Stimulated activated CD8-positive, alpha-beta memory T cell treated with anti-CD3 and anti-CD28 coated beads, Interleukin-4, amount 100 ng/mL, for 1 hour (primary cell): ENCODE measurements at places on chromosomes 16 and 17.
A peak's percentile ranks its signal among the peaks of the same experiment; 100 is the strongest.

GRCh38 chr16:87501117-87501516 lies 8.3 kb upstream of the ZCCHC14 start:
- DNase-seq, result no peak

- no peak for DNase-seq
Observed at GRCh38 chr17:63983320-63983719, 10.6 kb upstream of the SCN4A start.

GRCh38 chr17:66432996-66433551 lies 130.7 kb downstream of the PRKCA start:
- DNase-seq, result no peak

DNA sequence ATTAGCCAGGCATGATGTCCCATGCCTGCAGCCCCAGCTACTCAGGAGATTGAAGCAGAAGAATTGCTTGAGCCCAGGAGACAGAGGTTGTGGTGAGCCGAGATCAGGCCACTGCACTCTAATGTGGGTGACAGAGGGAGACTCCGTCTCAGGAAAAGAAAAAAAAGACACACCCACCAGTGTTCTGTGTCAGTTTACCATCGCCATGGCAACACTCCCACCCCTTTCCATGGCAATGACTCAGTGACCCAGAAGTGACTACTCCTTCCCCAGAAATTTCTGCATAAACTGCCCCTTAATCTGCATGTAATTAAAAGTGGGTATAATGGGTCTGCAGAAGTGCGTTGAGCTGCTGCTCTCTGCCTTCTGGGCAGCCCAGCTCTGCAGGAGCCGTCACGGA lies 4.0 kb upstream of the ZC3H18 start:
- DNase-seq, result no peak

- no peak for DNase-seq
Observed at GRCh38 chr17:19344311-19345066, 18.0 kb downstream of the B9D1 start.

DNA sequence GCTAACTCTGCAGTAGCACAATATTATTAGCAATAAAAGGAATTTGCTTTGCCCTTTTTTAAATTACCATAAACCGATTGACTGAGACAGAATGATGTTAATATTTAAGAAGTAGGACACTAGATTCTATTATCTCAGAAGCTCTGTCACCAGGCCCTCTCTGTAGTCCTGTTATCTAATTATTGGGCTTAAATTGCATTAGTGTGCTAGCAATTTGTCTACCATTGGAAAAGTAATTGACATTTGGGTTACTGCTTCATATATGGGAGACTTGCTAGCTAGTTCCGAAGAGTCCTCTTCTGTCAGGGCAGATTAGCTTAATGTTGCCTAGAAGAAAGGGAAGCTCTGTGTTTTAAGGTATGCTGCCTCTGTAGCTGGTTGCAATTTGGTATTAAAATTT lies 1107.3 kb upstream of the EEF2KMT start:
- DNase-seq, result no peak

- DNase-seq, result no peak
Observed at GRCh38 chr17:73936908-73937627, 266.4 kb upstream of the RPL38 start.

DNA sequence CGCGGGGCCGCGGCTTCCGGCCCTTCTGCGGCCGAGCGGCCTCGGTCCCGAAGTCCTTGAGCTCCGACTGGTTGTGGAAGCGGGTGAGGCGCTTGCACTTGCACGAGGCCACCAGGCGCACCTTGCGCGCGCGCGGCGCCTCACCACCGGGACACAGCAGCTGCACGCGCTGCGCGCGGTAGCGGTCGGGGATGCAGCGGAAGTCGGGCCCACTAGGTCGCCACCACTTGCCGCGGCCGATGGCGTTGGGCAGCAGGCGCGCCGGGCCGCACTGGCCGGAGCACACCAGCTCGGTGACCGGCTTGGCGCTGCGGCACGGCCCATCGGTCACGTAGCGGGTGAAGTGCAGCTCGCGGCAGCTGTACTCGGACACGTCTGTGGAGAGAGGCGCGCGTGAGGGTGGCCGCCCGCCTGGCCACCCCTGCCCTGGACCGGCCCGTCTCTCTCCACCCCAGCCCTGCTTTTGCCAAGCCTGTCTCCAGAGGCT lies 3.2 kb downstream of the SOST start:
- no peak for DNase-seq

- DNase-seq, result peak; percentile 69
Observed at GRCh38 chr17:63697341-63698286, 2.3 kb downstream of the LIMD2 start.

GRCh38 chr17:38533241-38533640 lies 72.5 kb downstream of the SRCIN1 start:
- DNase-seq, result no peak

DNA sequence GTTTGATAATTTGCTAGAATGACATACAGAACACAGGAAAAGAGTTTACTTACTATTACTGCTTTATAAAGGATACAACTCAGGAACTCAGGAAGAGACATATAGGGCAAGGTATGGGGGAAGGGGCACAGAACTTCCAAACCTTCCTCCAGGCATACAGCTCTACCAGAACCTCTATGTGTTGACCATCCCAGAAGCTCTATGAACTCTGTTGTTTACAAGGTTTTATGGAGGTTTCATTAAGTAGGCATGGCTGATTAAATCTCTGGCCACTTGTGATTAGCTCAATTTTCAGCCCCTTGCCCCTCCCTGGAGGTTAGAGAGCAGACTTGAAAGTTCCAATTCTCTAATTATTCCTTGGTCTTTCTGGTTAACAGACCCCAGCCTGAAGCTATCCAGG lies 60.2 kb upstream of the C17orf78 start:
- DNase-seq, result no peak

DNA sequence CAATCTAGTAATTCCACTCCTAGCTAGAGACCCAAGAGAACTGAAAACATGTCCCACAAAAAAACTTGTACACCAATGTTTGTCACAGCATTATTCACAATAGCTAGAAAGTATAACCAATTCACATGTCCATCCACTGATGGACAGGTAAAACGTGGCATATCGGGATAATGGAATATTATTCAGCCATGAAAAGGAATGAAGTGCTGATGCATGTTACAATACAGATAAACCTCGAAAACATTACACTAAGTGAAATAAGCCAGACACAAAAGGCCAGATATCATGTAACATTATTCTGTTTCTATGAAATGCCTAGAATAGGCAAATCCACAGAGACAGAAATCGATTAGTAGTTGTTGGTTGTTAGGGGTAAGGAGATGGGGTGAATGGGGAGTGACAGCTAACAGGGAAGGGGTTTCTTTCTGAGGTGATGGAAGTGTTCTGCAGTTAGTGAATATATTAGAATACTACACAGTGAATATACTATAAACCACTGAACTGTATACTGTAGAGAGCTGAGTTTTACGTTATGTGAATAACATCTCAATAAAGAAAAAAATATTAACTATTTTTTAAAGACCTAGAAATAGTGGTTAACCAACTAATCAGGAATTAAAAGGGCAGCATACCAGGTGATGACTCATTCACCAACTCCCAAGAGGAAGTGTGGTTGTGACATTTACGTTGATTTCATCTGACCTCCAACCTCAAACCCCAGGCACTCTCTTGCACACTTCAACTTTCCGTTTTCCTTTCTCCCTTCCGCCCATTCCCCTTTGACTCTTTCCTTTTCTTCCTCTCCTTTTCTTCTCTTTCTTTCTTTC lies 48.6 kb downstream of the GAS7 start:
- no peak for DNase-seq

- DNase-seq, result no peak
Observed at GRCh38 chr17:59093145-59093701, 13.5 kb downstream of the TRIM37 start.

GRCh38 chr16:87597324-87597830 lies 4.9 kb upstream of the JPH3 start:
- DNase-seq, result no peak

- no peak for DNase-seq
Observed at GRCh38 chr17:6393351-6393952, 41.5 kb downstream of the AIPL1 start.

DNA sequence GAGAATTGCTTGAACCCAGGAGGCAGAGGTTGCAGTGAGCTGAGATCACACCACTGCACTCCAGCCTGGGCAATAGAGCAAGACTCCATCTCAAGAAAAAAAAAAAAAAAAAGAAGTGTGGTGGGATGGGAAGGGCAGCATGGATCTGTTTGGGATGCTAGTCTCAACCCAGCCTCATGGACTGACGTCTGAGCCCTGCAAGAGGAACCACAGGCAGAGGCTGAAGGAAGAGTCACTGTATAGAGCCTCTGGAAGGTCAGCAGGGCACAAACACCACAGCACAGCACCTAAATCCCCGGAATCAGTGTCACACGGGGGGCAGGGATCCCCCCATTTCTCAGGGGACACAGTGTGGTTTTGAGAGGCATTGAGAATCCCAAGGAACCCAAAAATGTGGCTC lies 10.9 kb upstream of the CXCL16 start:
- no peak for DNase-seq

DNA sequence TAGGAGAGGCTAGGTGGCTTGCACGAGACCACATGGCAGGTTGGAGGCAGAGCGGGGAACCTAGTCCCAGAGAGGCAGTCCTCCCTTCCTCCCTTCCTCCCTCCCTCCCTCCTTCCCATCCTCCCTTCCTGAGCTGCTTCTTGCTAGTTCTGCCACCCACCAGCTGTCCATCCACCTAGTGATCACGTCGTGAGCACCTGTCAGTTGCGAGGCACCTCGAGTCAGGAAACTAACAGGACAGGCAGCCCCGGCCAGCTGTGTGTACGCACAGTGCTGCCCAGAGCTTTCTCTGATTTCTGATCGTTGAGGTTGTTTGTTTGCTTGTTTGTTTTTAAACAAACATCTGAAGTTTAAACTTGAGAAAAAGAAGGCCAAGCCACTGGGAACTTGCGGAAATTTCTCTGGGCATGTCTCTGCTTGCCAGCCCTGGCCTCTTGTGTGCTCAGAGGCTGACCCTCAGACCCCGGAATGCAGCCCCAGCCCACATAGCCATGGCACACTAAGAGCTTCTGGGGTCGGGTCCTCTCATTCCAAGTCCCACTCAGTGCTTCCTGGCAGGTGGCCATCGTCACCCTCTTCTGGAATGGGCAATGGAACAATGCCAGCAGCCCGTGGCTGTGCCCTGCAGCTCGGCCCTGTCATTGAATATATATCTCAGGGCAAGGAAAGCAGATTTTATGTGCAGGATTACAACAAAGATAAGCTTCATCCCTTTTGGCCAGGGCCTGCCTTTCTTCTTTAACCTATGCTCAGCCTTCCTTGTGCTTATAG lies 174.0 kb downstream of the KATNIP start:
- no peak for DNase-seq

DNA sequence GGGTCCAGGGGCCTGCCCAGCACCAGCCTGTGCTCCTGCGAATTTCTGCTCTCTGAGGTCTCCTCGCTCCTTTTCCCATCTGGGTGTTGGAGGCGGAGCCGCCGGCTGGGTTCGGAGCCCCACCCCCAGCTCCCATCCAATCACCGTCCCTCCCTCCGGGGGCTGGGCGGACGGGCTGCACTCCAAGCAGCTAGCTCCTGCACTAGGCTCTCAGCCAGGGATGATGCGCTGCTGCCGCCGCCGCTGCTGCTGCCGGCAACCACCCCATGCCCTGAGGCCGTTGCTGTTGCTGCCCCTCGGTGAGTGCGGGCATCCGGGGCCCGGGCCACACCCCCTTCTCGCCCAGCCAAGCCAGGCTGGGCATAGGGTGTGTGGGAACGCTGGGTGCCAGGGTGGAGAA lies at the start of gene NRN1L:
TSS of gene NRN1L (plus strand) at position 202 of the 400 bp plus-strand sequence. CDS start at position 221, 19 bp downstream.
- no peak for DNase-seq

DNA sequence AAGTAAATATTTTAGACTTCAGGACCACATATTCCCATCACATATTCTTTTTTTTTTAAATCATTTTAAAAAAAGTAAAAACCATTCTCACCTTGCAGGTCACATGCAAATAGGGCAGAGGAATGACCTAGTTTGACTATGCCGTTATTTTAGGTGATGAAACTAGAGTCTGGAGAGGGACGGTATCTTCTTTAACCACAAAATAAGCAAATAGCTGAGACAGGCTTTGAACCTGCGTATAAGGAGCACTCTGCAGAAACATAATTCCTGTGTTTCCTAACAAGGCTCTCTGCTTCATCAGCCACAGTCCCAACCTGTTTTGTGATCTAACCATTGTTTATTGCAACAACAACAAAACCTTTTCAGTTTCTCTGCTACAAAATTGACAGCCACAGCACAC lies 121.5 kb downstream of the PCTP start:
- no peak for DNase-seq

DNA sequence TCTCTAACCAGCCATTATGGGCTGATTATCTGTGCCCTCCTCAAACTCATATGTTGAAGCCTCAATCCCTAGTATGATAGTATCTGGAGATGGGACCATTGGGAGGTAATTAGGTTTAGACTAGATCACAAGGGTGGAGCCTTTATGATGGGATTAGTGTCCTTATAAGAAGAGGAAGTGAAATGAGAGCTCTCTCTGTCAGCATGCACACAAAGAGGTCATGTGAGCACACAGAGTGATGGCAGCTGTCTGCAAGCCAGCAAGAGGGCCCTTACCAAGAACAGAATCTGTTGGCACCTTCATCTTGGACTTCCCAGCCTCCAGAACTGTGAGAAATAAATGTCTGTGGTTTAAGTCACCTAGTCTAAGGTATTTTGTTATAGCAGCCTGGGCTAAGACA lies 101.9 kb downstream of the PCTP start:
- DNase-seq, result no peak

GRCh38 chr17:37239690-37240334 lies 136.0 kb upstream of the C17orf78 start:
- no peak for DNase-seq

DNA sequence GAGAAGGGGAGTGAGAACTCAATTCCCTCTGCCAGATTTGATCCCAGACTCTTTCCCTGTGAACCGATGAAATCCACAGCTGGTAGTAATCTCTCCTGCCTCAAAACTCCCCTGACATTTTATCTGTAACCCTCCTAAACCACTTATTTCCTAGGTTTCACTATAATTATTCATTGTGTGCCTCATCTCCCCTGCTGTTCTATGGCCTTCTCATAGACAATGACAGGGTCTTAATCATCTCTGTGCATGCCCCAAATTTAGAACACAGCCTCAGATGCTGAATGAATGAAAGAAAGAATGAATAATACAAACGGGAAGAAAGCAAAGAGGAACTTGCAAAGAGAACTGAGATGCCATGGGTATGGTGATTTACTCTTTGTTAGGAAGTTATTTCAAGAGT lies 451.1 kb downstream of the HS3ST3B1 start:
- DNase-seq, result no peak

DNA sequence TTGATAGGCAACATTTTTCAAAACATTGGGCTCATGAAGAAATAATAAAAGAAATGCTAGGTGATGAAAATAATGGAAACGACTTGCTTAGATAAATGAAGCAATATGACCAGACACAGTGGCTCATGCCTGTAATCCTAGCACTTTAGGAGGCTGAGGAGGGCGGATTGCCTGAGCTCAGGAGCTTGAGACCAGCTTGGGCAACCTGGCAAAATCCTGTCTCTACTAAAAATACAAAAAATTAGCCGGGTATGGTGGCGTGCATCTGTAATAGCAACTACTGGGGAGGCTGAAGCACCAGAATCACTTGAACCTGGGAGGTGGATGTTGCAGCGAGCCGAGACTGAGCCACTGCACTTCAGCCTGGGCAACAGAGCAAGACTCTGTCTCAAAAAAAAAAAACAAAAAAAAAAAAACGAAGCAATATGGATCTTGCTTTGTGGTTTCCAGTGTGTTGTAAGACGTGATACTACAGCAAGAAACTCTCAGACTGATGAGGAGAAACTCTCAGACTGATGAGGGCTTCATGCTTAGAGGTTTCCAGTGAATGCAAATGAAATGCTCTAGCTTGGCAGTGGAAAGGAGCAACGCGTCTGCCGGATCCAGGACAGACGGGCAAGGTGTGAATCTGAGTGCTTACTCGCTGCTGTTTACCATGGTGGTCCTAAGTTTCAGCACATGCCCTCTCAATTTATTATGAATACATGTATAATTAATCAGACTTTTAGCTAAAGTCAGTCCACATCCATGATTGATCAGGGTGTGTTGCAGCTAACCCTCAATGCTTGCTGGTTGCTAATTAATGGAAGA lies 11.5 kb upstream of the IGF2BP1 start:
- no peak for DNase-seq
